ENCODE measurements at places on chromosomes 1 and 21. TPM values are rescaled to one million over a fixed set of nuclear protein-coding genes. Genes with fewer than 3 reads are reported as not detected.

CYP4A11 gene
- total RNA-seq: not detected

LRRC39 gene
- under 0.01 TPM for total RNA-seq

INKA2 gene
- total RNA-seq: 4.2 TPM

ANGPTL3 gene
- not detected for total RNA-seq

BROX gene
- total RNA-seq: 55.4 TPM

ZNF697 gene
- total RNA-seq: 12.6 TPM

NCF2 gene
- total RNA-seq: 63.9 TPM

STUM gene
- not detected for total RNA-seq

OPN3 gene
- total RNA-seq: 19.1 TPM

SH2D1B gene
- 0.07 TPM for total RNA-seq

WARS2 gene
- 14.4 TPM for total RNA-seq

PARS2 gene
- total RNA-seq: 5.5 TPM

DLGAP3 gene
- under 0.01 TPM for total RNA-seq

All from nasal cavity respiratory epithelium epithelial cell of viscerocranial mucosa (primary cell).